CD4-positive, alpha-beta T cell treated with Interleukin-21 for 1 hour (primary cell): ENCODE measurements at places on chromosomes 3 and 15.

DNA sequence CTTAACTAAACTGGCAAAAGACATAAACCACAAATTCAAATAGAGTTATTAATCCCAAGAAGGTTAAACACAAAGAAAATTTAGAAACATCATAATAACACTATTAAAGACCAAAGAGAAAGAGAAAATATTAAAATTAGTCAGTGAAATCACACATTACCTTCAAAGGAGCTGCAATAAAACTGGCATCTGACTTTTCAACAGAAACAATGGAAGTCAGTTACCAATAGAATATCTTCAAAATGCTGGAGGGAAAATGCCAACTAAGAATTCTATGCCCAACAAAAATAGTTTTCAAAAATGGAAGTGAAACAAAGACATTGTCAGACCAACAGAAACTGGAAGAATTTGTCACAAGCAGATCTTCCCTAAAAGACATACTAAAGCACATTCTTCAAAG is 68.7 kb upstream of the RNF7 start:
- DNase-seq = no peak

DNA sequence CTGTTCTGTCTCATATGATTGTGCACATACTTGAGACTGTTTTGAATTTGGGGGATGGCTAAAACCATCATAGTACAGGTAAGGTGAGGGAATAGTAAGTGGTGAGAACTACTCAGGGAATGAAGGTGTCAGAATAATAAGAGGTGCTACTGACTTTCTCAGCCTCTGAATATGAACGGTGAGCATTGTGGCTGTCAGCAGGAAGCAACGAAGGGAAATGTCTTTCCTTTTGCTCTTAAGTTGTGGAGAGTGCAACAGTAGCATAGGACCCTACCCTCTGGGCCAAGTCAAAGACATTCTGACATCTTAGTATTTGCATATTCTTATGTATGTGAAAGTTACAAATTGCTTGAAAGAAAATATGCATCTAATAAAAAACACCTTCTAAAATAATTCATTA is 5.1 kb downstream of the CCR5 start:
- no peak for DNase-seq

DNA sequence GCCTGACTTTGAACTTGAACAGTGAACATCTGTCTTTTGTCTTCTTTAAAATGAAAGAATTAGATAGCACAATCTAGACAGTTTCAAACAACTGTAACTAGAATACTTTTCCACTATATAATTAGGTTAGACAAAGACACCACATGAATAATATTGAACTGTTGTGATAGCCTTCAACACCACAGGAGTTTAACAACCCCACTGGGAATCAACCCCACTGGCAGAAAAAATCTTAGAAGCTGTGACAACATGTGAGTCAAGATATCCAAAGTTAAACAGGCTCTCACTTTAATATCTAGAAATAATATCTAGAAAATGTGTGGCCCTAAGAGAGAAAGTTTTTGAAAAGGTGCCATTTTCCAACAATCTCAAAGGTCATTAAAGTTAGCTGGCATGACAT is 64.4 kb upstream of the PRICKLE2 start:
- no peak for DNase-seq

DNA sequence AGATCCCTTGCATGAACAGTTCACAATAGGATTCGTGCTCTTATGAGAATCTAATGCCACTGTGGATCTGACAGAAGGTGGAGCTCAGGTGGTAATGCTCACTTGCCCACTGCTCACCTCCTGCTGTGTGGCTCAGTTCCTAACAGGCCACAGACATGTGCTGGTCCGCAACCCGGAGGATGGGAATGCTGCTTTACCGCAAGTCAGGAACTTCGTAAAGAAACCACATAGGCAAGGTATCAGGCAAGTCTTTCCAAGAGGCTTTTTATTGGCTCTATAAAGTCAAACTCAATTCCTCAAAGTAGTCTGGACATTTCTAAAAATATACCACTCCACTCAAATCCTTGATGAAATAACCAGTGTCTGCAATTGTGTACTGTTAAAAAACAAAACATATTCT is 56.1 kb downstream of the OSTN start:
- no peak for DNase-seq

- no peak for DNase-seq
These were observed 6.7 kb downstream of the ZNF860 start for GRCh38 chr3:31988271-31988670.

- DNase-seq = no peak
These were observed 209.8 kb upstream of the RBMS3 start for GRCh38 chr3:29070959-29071634.

- peak; percentile 62 for DNase-seq
These were observed 99.5 kb upstream of the FAM98B start for GRCh38 chr15:38354315-38354929.

- no peak for DNase-seq
These were observed 708.8 kb downstream of the ZNF385D start for GRCh38 chr3:21042184-21042583.

DNA sequence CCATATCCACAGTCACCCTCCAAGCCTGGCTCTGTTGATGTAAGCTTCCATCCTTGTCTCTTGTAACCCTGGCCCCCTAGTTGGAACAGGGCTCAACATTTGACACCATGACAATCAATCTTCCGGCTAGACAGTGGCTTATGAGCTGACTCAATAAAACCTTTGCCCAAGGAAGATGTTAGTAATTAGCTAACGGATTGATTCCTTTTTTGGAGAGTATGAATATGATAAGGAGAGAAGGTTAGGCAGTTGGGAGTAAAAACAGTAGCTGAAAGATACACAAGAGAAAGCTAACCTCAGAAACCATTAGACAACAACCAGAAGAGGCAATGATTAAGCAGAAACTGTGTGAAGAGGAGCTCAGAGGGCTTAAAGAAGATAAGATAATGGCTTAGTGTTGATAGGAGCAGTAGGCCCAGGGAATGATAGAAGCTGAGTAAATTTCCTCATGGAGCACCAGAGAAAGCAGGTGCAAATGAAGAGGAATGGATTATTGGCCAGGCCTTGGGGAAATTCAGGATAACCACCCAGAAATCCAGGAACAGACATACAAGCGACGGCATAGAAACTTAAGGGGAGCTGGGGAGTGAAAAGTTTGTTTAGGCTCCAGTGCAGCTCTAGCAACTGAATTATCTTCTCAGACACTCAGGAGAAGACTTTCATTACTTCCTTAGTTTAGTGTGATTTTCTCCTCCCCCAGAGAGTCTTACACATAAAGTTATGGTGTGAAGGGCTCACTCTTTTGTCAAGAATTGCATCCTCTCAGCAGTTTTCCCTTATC is 7.8 kb upstream of the RFX7 start:
- DNase-seq = no peak

DNA sequence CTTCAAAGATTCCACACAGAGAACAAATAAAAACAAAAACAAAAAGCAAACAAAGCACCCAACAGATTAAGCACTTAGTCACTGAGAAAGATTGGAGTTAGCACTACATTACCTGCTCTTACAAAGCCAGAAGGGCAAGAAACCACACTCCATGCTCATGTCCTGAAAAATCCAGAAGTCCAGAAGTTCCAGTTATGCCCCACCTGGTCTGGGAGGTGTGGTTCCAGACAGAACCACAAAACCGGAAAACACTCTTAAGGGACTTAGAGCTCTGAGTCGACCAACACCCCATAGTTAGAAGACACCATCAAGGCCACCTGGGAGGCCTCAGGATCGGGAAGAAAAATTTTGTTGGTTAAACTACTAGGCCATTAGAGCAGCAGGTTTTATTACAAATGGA is 88.9 kb downstream of the TNIK start:
- DNase-seq = no peak

GRCh38 chr3:121629601-121630000 is 31.1 kb downstream of the HCLS1 start:
- DNase-seq = no peak

- DNase-seq = no peak
These were observed 2.1 kb upstream of the GABRA5 start for GRCh38 chr15:26864664-26865191.

DNA sequence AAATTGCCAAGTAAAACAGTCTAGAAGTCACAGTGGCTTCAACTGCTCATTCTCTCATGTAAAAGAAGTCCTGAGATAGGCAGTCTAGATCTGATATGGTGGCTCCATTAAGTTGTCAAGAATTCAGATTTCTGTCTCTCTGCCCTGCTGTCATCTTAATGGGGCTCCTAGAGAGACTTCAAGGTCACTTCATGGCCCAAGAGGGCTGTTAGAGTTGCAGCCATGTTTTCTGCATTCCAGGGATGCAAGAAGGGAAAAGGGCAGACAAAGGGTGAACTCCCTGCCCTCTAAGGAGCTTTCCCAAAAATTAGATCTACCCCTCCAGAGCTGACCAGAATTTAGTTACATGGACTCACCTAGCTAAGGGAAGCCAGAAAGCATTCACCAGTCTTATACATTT is 23.1 kb downstream of the ABHD2 start:
- no peak for DNase-seq

DNA sequence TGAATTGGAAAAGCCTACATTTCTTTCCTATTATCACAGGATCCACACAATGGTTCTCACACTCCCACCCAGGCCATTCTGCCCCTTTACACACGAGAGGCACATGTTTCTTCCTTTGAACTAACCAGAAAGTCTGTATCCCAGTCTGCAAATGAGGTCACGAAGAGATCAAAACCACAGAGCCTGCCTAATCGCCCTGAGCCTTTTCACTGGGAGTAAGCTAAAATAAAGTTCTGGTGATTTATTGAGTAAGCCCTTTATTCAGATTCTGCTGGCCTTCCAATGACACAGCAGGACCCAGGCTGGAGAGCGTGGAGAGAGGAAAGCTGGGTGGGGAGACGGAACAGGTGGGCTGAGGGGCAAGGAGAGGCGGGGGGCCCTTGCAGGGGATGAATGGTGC is 78.7 kb downstream of the ATP1B3 start:
- no peak for DNase-seq

- DNase-seq = no peak
These were observed 9.2 kb downstream of the CCDC14 start for GRCh38 chr3:123951522-123952447.

DNA sequence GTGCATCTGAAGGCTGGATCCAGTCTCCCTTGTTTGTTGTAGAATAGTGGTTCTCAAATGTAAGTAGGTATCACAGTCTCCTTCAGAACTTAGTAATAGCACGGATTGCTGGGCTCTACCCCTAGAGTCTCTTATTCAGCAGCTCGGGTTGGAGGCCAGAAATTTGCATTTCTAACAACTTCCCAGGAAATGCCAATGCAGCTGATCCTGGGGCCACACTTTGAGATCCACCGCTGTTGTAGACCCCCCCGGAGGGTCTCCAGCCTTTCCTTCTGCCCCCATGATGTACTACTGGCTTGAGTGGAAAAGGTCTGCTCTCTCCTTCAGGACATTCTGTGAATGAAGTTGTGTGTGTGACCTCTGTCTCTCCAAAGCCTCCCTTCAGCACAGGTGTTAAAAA is 153.8 kb upstream of the CTNNB1 start:
- no peak for DNase-seq

DNA sequence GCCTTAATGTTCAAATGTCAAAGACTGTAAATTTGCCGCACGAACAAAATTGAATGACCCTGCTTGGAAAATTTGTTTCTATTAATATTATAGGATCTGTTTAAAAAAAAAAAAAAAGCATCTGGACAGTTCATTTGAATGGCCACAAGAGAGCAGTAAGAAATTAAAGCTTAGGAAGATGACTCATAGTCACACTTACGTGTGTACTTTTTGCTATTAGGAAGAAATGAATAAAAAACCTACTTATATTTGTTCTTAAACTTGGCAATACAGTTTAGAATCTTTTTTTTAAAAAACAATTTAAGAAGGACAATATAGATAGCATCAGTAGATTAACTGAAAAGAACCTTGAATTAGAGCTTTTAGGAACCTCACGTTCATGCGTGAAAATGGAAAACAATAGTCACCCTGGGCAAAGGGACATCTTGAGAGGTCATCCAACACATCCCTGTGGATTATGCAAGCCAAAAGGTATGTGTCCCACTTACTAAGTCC is 621.8 kb downstream of the MECOM start:
- DNase-seq = no peak

DNA sequence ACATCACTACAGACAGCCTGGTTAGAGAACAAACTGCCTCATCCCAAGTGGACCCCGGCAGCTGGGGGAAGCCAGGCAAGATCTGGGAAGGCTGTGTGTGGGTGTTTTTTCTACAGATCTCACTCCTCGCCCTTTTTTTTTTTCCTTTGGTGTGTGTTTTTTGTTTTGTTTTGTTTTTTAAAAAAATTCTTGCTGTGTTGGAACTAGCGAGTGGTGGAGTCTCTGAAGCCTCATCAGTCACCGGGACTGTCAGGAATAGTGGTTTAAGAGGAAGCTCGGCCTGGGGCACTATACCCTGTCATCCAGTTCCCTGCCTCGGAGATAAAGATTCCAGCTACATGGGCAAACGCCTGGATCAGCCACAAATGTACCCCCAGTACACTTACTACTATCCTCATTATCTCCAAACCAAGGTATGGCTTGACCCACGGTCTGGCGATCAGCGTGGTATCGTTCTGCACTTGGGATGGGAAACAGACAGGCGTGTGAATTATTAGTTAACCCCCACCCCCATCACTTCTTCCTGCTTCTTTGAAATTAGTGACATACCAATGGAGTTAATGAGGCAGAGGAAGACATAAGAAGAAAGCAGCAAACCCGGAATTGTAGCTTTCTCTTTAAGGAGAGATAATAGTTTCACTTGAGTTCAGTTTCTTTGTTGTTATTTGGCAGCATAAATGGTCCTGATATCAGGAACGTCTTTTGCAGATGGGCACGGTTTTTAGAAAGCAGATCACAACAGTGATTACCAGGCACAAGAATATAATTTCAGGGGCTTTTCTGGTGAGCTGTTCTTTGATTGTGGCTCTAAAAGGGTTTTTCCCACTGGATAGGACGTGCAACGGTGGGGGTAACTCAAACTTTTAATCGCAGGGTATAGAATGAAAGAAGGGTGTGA is 722 bp downstream of the RBMS3 start:
- DNase-seq = peak; percentile 2

DNA sequence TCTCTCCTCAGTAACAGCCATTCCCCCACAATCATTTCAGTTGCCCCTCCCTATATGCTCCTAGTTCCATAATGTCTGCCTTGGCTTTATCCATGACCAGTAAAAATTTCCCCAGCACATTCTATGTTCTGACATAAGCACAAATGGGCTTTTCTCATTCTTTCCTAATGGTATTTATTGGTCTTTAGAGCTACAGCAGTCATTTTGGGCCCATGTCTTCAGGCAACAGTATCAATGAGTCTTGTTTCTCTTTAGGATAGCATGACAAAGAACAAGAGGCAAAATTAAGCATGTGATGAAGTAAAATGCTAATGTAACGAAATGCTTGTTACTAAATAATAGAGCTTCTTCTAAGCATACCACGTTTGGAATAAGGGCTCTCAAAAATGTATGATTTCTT is 8.2 kb downstream of the DPP8 start:
- DNase-seq = no peak

GRCh38 chr15:82852941-82853561 is 43.6 kb downstream of the WHAMM start:
- no peak for DNase-seq

GRCh38 chr3:62785384-62785783 is 89.8 kb downstream of the CADPS start:
- no peak for DNase-seq

- no peak for DNase-seq
These were observed 183.4 kb downstream of the KLF13 start for GRCh38 chr15:31510057-31510456.

- DNase-seq = no peak
These were observed 13.4 kb downstream of the RTP1 start for GRCh38 chr3:187210545-187211327.

- no peak for DNase-seq
These were observed 331.0 kb upstream of the IL12A start for GRCh38 chr3:159657629-159658028.
